ENCODE measurements at places on chromosomes 2 and 18.

DNA sequence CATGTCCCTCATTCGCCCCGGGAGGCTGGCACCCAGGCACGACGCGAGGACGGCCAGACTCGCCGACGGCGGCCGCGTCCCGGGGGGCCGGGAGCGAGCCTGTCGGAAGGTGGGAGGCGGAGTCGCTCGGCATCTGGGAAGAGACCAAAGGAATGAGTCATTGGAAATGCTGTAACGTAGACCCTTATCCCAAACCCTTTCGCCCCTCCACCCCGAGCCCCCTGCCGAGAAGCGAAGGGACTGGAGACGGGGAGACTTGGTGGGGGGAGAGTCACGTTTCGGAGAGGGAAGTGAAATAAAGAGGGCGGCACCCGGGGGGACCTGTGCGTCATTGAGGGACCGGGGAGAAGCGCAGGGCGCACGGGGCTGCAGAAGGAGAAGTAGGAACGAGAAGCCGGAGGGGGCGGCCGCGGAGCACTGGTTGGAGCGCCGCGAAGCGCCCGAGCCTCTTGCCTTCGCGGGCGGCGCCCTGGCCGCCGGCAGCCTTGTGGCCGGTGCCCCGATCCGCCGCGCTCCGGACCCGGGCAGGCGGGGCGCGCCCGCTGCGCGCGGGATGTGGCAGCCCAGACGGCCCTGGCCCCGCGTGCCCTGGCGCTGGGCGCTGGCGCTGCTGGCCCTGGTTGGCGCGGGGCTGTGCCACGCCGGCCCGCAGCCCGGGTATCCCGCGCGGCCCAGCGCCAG is at the start of gene EMILIN2:
Gene EMILIN2, plus strand, starts transcription at position 371 of the 681 bp plus-strand sequence. Its CDS starts 183 bp downstream, at position 554.
- peak; percentile 5 for DNase-seq

- no peak for DNase-seq
These were observed 609.5 kb upstream of the SLC8A1 start for GRCh38 chr2:41061356-41061755.

DNA sequence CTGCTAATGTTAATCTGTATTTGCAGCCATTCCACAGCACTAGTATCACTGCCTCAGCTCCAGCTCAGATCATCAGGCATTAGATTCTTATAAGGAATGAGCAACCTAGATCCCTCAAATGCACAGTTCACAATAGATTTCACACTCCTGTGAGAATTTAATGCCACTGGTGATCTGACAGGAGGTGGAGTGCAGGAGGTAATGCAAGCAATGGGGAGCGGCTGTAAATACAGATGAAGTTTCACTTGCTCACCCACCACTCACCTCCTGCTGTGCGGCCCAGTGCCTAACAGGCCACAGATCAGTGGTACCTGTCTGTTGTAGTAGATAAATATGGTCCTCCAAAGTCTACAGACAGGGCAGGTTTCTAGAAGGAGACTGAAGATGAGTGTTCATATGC is 97.7 kb upstream of the TMEFF2 start:
- DNase-seq = no peak

DNA sequence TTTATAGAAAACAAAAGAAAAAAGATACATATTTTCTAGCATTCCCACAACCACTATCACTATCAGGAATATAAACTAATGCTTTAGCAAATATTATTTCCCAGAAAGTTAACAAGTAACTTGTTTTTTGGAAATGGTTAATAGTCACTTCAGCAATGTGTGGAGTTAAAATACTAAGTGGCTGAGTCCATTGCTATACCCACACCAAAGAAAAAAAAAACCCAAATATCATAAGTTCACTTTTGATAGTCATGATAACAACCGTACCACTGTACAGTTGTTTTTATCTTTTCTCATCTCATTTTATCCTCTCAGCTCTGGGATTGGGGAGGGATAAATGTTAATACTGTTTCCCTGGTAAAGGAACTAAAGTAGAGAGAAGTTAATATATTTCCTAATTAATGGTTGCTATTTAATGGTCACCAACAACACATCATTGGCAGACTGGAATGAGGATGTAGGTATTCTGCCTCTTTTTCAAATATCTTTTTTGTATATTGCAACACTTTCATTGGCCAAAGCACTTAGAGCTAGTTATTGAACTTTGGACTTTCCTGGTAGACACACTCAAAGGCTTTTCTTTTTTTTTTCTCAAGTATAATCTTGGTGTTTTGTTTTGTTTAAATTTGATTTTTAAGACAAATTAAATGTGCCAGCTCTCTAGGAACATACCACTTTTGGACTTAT is 18.4 kb upstream of the KANSL1L start:
- DNase-seq = no peak

GRCh38 chr2:217800433-217801114 is 202.2 kb downstream of the TNS1 start:
- no peak for DNase-seq

DNA sequence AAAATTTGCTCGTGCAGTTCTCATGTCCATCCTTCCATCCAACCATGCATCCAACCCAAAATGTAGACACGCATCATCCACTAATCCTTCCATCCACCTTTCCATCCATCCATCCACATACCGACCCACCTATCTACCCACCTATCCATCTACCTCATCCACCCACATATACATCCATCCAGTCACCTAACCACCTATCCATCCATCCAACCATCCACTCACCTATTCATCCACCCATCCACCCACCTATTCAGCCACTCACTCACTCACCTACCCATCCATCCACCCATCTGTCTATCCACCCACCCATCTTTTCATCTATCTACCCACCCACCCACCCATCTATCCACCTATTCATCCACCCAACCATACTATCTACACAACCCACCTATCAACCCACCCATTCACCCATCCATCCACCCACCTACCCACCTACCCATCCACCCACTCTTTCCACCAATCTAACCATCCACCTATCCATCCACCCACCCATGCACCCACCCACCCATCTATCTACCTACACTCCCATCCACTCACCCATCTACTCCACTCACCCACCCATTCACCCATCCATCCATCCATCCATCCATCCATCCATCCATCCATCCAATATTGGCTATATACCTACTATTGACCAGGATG is 94.3 kb downstream of the VAPA start:
- no peak for DNase-seq

DNA sequence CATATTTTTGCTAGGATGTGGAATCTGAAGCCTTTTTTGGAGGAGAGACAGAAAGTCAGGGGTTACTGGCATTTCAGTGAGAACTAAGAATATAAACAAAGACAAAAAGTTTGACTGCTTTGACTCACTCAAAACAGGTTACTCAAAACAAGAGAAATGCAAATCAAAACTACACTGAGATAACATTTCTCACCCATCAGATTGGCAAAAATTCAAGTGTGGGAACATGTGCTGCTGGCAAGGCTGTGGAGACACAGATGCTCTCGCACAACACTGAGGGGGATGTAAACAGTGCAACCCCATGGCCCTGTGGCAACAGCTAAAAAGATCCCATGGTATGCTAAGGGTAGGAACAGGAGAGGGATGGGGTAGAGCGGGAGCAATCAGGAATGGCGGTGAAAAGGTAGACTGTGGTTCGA is 86.6 kb downstream of the DTNB start:
- no peak for DNase-seq

GRCh38 chr2:191844706-191845105 is 2.2 kb downstream of the CAVIN2 start:
- DNase-seq = no peak

DNA sequence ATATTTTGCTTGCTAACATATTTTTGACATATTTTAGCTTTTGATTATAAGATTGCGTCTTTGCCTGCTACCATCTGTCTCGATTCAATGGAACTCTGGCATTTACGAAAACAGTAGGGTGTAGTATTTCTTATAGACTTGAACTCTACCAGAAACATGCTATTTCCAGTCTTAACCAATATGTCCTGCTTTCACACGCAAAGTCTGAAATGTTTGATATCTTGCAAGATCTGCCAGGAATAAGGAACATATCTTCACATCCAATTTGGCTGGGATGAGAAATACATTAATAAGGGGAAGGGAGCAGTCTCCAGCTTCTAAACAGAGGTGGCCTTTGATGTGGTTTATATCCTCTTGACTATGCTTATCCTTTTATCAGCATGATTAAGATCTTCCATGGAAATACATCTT is 299.4 kb downstream of the ZNF521 start:
- no peak for DNase-seq

DNA sequence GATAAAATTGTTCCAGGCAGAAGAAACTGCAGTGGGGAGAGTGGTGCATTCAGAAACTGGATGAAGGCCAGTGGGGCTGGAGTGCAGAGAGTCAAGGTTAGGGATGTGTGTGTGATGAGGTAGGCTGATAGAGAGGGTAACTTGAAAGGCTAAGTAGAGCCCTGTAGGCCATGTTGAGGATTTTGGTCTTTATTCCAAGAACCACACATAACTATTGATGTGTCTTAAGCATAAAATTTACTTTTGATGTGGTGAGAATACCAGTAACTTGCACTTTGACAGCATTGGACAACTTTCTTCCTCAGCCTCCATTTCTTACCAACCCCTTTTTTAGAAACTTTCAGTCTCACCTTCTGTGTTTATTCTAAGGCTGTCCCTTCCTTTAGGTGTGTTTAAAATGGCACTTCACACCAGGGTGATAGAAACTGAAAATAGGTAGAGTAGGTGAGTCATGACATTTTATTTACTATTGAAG is 22.6 kb downstream of the MTX2 start:
- DNase-seq = no peak

- no peak for DNase-seq
These were observed 215.5 kb downstream of the LNPK start for GRCh38 chr2:175786471-175787124.

DNA sequence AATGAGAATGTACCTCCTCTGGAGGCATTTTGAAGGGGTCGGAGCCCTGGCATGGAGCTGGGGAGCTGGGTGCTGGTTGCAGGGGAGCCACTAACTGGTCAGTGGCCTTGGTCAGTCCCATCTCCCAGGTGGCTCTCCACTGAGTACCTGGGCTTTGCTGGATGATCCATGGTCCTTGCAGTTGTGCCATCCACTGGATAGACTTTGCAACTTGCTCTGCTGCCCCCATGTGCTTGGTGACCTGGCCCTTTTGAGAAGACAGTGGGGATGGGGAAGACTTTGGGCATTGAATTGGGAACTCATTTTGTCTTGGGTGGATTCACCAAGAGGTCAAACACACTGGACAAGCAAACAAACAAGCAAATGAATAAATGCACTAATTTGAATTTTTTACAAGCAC is 263.9 kb downstream of the MYCN start:
- no peak for DNase-seq

DNA sequence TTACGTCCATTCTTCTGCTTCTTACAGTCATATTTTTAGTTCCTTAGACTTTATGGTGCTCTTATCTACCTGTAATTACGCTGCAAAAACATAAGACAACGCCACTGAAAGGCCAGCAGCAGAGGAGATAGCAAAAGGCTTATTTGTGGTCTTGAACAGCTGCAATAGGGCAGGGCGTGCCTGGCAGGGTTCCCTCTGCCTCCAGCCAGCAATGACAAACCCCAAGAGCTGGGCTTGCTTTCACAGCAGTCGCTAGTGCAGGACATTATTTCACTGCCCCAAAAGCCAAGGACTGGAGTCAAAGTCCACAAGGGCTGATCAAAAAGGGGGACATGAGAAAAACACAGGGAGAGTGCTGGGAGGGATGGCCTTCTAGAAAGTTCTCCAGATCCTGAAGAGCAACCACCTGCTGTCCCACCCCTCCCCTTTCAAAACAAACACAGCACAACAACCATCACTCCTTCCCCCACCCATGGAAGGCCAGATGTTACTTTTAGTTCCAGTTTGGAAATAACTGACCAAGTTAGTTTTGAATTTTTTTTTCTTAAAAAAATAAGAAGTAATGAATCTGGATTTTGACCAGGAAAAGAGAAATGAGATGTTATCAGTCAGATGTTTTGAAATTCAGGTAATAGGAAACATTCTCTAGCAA is 127.8 kb downstream of the RBMS1 start:
- DNase-seq = no peak

DNA sequence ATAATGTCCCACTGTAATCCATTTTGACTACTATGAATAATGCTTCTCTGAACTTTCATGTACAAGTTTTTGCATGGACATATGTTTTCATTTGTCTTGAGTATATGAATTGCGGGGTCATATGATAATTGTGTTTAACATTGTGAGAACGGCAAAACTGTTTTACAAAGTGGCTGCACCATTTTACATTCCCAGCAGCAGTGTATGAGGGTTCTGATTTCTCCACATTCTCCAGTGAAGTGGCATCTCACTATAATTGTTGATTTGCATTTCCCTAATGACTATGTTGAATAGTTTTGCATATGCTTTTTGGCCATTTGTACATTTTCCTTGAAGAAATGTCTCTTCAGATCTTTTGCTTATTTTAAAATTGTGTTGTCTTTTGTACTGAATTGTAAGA is 20.1 kb downstream of the NCOA1 start:
- DNase-seq = no peak

GRCh38 chr2:80303006-80303908 is 1.3 kb downstream of the LRRTM1 start:
- DNase-seq = no peak

- DNase-seq = no peak
These were observed 5.4 kb downstream of the GCC2 start for GRCh38 chr2:108454440-108454839.

DNA sequence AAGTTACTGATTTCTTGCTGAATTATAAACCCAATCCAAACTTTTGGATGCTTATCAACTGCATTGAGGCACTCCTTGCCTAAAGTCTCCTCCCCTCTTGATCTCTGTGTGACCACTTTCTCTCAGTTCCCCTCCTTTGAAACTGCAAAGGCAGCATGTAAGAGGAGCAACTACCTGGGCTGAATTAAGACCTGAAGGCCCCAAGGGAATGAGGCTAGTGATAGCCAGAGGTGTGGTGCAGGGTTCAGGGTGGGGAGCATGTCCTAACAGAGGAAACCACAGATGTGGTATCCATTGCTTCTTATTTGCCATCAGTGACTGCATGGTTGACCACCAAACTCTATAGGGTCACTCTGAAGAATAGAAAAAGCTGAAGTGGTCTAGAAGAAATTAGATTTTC is 557.9 kb downstream of the TNS1 start:
- no peak for DNase-seq

- DNase-seq = no peak
These were observed 230.1 kb downstream of the LRRTM1 start for GRCh38 chr2:80074321-80075070.

DNA sequence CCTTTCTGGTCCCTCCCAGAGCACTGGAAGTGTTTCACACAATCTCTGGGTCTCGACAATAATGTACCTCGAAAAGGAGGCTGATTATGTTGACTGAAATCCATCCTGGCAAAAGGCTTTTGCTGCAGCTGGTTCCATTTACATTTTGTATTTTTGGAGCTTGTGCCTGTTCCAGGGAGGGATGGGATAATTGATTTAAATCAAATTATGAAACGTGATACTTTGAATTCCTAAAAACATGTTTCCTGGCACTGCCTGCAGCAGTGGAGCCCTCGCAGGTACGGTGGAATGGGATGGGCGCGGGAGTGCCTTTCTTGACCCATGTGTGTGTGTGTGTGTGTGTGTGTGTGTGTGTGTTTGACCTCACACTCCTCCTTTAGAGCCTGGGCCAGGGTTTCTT is 455.5 kb upstream of the MEIS1 start:
- DNase-seq = no peak

DNA sequence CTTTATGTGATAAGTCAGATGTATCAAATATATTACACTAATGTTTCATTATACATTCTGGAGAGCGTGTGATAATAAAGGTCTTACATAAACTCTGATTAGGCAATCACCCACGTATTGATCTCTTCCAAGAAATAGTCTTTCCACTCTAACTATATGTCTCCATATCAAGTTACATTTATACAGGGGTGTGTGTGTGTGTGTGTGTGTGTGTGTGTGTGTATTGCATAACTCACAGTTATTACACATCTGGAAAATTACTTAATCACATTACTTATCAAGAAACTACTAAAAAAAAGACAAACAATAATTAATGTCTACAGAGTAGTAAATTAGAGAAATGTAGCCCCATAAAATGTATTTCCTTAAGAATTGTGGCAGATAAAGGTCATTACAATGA is 339.8 kb downstream of the CDH19 start:
- no peak for DNase-seq

All from stimulated activated CD8-positive, alpha-beta memory T cell treated with anti-CD3 and anti-CD28 coated beads, Interleukin-4, amount 100 ng/mL, for 1 hour (primary cell).